Stimulated activated CD8-positive, alpha-beta memory T cell treated with anti-CD3 and anti-CD28 coated beads, Interleukin-15, amount 100 ng/mL, for 4 hours (primary cell): ENCODE measurements at places on chromosomes 13 and 19.

GRCh38 chr19:16106121-16106520 is 5.6 kb upstream of the RAB8A start:
- no peak for DNase-seq

DNA sequence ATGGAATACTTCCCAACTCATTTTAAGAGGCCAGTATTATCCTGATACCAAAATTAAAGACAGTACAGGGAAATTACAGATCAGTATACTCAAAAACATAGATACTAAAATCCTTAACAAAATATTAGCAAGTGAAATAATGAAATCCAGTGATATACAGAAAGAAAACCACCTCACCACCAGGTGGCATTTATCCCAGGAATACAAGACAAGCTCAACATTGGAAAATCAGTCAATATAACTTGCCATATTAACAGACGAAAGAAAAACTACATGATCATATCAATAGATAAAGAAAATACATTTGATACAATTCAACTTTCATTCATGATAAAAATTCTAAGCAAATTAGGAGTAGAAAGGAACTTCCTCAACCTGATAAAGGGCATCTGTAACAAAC is 6.7 kb upstream of the GNA15 start:
- DNase-seq, result no peak

DNA sequence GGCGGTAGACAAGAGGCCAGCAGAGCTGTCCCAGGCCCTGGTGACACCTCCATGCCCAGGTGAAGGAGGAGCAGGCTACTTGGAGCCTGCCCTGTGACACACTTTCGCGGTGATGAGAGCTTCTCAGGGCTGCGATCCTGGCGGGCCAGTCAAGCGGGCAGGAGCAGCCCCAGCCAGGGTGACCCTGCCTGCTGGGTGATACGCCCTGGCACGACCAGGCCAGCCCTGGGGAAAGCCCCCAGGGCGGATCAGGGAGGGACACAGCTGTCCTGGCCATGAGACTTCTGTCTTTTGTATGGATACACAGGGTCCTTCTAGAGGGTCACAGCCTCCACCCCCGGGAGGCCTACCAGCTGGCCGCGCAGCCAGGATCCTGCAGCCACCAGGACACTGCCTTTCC is 13.1 kb downstream of the DNM2 start:
- no peak for DNase-seq

DNA sequence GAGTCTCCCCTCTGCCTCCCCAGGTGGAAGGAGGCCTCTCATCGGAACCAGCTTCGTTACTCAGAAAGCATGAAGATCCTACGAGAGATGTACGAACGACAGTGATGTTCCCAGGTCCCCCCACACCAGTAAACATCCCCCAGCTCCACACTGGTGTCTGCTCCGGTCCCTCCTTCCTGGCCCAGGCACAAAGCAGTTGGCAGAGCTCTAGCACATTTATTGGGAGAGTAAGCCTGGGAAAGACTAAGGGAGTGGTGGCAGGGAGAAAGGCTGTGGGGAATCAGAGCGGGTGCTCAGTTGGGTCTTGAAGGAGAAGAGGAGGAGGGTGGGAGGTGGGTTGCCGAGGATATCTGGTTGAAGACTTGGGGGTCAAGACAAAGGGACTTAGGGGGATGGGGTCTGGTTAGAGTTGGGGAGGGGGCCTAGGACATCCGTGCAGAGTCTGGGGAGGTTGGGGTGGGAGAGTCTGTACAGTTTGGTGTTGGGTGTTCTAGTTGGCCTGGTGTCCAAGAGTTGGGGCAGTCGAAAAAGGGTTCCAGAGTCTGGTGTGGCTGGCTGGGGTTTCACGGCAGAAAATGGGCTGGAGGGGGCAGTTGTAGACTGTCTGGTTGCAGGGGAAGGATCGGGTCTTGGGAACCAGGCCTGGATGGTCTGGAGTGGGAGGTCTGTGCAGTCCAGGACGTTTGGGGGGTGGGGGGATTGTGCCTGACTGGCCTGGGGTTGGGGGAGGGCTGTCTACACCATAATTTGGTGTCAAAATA is 2.3 kb downstream of the HSPB6 start:
- no peak for DNase-seq

- no peak for DNase-seq
Measured at GRCh38 chr13:71634602-71635443, 232.2 kb downstream of the DACH1 start.

GRCh38 chr19:11014403-11014911 is 53.6 kb downstream of the SMARCA4 start:
- no peak for DNase-seq

DNA sequence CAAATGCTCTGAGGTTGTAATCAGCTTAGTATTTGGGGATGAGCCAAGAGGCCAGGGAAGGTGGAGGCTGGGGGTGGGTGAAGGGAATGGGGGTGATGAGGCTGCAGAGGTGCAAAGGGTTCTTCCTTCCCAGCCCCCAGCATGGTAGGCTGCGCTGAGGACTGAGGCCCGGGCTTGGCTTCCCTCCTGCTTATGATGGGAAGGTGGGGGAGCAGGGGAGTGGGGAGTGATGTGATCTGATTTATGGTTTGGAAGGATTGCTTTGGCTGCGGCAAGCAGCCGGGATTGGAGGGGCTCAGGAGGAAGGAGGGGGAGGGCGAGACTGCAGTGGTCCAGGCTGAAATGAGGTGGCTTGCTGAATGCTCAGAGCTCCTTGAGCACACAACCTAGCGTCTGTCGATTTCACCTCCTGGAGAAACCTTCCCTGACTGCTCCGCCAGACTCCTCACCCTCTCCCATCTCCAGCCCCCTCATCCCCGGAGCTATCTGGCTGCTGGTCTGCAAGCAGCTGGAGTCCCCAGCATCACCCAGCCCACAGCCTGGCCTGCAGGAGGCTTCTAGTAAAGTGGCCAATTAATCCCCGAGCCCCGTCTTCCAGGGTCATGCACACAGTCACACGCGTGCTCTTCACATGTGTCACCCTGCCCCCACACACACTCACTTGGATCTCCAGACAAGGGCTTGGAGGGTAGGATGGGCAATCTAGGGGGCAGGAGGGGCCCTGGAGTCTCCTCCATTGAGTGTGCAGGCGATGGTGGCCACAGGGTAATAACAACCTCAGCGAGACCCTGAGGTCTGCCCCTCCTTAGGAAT is 757 bp upstream of the CLEC11A start:
- DNase-seq, result no peak

- no peak for DNase-seq
Measured at GRCh38 chr13:91174886-91175501, 172.5 kb upstream of the MIR17HG start.

- no peak for DNase-seq
Measured at GRCh38 chr19:13262450-13262849, 112.2 kb downstream of the IER2 start.

- DNase-seq, result no peak
Measured at GRCh38 chr19:45400192-45400591, 4.7 kb downstream of the PPP1R13L start.

- no peak for DNase-seq
Measured at GRCh38 chr13:31437975-31438374, 238.2 kb downstream of the B3GLCT start.

- DNase-seq, result no peak
Measured at GRCh38 chr13:107185889-107186288, 618.0 kb upstream of the ARGLU1 start.
